Skin of body (tissue), 3 donors: ENCODE measurements at places on chromosomes 4 and X. TPM values are rescaled to one million over a fixed set of nuclear protein-coding genes. Genes with fewer than 3 reads are reported as not detected.
A peak's percentile ranks its signal among the peaks of the same experiment; 100 is the strongest.

DNA sequence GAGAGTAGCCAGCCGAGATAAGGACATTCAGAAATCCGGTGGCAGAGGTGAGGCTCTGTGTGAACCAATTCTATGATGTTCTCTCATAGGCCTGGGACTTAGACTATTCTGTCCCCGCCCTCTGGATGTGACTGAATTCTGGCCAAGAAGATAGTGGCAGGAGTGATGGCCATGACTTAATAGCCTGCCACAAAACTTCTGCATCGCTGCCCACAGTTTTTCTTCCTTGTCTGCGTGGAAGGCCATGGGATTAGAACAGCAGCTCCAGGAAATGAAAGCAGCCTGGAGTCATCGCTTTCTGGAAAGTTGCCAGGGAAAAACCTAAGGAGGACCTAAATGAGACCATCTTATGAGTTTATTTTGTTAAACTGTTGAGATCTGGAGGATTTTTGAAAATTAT is 134.7 kb downstream of the F11 start:
- no peak for DNase-seq

GRCh38 chr4:164203476-164203875 is 550.5 kb upstream of the SMIM31 start:
- no peak for DNase-seq

GRCh38 chr4:76717431-76717830 is 180.5 kb downstream of the SOWAHB start:
- no peak for DNase-seq

DNA sequence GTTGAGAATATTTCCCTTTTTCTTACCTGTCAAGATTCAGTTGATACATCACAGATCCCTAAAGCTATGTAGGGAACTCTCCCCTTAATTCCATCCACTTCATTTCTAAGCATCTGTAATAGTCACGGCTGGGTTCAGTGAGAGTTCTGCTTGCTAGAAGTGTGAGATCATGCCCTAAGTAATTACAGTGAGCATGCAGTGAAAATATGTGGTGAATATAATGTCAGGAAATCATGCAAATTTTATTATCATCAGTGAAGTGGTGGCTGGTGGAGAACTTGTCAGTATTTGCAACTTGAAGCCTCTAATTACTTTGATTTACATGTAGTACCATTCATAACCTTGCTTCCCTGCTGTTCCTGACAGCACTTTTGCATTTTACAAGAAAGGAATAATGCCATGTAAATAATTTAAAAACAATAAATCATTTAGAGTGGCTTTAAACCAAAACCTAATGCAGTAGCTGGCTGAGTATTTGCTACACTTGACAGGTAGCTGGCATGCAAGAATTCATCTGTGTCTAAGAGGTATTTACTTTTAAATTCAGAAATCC is 28.3 kb upstream of the CFAP299 start:
- DNase-seq: peak; percentile 0

RADX gene
- total RNA-seq: 2.8 TPM

GRCh38 chrX:16148896-16149295 is 18.4 kb upstream of the MAGEB17 start:
- no peak for DNase-seq

MAGEE2 gene
- total RNA-seq: not detected

DNA sequence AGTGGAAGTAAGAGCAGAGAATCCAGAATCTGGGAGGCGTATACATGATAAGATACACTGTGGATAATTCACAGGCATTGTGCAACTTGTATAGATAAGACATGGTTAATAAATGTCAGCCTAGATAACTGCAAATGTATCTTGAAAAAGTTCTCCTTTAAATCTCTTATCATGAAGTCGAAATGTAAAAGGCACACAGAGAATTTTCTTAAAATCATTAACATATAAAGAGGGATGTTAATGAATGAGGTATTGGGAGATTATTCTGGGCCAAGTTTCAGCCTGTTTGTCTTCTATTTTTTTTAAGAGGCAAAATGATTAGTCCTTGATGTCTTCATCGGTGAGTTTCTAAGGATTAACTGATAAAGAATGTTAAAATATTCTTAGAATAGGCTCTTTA is 835 bp downstream of the TDO2 start:
- no peak for DNase-seq

ZNF595 gene
- total RNA-seq: 28.7 TPM

GRCh38 chrX:40168480-40169011 is 70.8 kb upstream of the BCOR start:
- DNase-seq: no peak

DNA sequence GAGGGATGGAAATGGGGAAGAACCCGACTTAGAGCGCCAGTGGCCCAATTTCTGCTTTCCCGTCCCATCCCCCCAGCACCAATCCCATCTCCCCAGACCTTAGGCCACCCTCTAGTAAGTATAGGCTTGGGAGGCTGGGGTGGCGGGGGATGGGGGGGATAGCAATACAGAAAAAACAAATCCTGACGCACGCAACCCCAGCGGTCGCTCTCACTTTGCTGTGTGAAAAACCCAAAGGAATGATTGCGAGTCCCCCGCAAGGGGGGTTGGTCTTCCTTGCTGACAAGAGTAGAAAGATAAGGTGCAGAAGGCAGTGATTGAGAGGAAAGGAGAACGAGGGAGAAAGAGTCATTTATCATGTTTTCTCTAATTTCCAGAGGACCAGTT is 863 bp downstream of the CPE start:
- DNase-seq: no peak

SFRP2 gene
- total RNA-seq: 94.7 TPM

S100P gene
- 26.0 TPM for total RNA-seq

DNA sequence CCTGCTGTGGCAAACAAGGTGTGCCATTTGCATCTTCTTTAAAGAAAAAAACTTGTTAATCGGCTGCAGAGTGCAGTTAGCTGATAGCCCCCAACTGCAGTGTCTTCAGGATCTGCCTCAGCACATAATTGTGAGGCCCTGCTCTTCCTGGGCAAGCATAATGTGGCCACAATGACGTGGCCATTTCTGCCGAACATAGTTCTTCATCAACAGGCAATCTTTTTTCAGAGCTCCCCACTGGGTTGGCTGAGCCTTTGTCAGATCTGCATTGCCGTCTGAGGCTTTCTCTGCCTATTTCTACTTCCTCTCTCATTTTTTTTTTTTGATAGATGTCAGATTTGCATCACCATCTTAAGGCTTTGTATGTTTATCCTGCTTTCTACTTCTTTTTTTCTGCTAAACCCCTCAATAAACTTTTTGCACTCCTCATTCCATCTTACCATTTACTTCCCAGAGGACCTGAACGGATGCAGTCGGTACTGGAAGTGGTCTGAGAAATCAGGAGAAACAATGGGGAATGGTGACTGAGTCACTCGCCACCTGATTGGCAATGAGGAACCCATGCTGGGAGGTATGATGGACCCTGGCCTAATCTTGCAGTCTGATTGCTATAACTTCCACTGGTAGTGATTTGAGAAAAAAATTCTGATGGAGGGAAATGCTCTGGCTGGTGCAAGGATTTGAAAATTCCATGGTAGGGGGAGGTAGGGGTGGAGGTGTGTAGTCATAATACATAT is 21.2 kb upstream of the TAB3 start:
- DNase-seq: no peak

DNA sequence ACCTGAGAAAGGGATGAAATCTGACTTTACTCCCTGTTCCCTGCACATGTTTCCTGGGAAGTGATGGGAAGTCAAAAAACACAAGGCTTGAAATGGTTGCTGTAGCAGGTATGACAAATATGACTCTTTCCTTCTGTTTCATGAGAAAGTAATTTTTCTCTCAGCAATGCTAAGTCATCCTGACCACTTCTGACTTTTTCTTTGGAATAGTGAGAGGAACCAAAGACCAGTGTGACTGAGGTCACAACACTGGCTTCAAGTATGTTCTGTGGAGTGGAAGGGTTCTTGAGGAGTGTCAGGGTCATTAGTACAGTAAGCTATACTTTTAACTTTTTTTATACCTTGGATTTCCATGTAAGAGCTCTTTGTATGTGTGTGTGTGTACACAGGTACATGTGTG is 225.3 kb downstream of the PPP3CA start:
- DNase-seq: no peak

STAP1 gene
- 0.30 TPM for total RNA-seq

GRCh38 chr4:118757761-118758251 is 72.6 kb downstream of the METTL14 start:
- DNase-seq: no peak

DNA sequence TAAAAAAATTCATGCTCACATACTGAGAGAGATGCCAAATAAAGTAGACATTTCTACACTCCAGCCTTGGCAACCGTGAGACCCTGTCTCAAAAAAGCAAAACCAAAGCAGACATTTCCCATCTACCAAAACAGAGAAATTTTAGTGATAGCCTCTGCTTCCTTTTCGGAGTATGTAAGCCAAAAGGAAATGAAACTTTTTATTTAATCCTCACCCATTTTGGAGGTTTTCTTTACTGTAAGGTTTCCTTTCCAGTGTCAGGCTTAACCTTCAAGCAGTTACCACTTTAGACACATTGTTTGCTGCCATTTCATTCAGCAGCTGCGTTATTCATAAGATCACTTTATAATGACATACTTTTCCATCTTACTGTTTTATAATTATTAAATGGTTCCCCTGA is 15.9 kb downstream of the ADD1 start:
- DNase-seq: no peak

GRCh38 chr4:182653596-182653995 is 263.6 kb downstream of the DCTD start:
- no peak for DNase-seq

- no peak for DNase-seq
These were observed 316.1 kb upstream of the EMCN start for GRCh38 chr4:100833906-100834305.

MRPS18C gene
- total RNA-seq: 19.9 TPM

DNA sequence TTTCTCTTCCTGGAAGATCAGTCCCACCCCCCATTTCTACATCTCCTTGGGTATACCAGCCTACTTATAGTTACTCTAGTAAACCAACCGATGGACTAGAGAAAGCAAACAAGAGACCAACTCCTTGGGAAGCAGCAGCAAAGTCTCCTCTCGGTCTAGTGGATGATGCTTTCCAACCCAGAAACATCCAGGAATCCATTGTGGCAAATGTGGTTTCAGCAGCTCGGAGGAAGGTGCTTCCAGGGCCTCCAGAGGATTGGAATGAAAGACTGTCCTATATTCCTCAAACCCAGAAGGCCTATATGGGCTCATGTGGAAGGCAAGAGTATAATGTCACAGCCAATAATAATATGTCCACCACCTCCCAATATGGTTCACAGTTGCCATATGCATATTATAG is 78.2 kb upstream of the MYOZ2 start:
- no peak for DNase-seq

- DNase-seq: peak; percentile 67
These were observed 488.2 kb downstream of the GRID2 start for GRCh38 chr4:92791871-92792440.

SPOCK3 gene
- total RNA-seq: 1.1 TPM

IDH3G gene
- 26.6 TPM for total RNA-seq

OPRPN gene
- total RNA-seq: not detected

- peak; percentile 1 for DNase-seq
These were observed 81.7 kb downstream of the RTL5 start for GRCh38 chrX:72050011-72050410.

DNA sequence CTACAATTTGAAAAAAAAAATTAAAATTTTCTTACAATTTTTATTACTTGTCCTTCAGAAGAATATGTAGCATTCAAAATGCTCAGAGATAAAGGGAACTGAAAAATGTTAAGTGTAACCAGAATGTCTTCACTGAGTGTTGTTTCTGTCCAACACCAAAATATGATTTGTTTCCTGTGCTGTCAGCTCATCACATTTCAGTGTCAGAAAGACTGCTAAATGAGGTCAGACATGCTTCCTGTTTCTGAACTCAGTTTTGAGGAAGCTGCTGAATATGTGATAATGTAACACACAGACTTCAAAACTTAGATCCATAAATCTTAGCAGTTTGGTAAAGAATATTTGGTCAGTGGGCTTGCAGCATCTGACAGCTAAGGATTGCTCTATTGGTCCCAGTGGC is 1849.7 kb downstream of the PCDH7 start:
- peak; percentile 0 for DNase-seq

KLB gene
- total RNA-seq: 6.4 TPM

- DNase-seq: no peak
These were observed 85.4 kb downstream of the FAM13A start for GRCh38 chr4:88971536-88971935.

TMEM156 gene
- total RNA-seq: 0.20 TPM

DNA sequence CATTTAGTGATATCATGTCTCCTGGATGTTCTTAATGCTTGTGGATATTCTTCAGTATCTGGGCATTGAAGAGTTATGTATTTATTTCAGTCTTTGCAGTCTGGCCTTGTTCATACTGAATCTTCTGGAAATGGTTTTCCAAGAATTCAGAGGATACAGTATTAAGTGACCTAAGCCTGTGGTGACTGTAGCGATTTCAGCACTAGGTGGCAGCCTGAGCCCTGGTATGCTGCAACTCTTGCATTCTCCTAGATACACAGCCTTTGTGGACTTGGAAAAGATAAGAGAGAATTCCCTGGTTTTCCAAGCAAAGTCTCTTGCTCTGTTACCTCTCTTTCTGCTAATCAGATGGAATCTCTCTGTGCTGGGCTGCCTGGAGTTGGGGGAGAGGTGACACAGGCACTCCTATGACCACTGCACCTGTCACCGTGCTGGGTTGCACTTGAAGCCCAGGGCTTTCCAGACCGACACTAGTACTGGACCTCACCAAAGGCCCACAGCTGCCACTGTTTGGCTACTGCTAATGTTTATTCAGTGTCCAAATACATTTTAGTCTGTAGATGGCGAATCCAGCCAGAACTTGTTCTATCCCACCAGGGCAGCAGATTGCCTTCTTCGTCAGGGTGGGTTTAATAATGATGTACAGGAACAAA is 19.3 kb upstream of the SPIN2A start:
- peak; percentile 0 for DNase-seq

DNA sequence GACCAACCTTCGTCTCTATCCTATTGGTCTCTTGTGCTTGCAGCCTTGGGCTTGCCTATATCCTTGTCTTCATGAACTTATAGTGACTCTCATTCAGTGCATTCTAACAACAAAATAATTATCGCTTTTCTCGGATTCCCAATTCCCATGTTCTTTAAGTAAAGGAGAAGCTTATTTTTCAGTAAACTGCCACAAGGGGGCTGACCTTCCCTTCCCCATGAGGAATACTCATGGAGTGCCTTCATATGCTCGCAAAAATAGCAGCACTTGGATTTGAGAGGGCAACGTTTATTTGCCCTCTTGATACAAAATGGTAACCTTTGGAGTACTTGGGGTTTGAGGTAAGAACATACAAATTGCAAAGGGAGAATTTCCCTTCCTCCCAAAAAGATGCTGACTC is 183.2 kb upstream of the TENT5D start:
- DNase-seq: no peak

DNA sequence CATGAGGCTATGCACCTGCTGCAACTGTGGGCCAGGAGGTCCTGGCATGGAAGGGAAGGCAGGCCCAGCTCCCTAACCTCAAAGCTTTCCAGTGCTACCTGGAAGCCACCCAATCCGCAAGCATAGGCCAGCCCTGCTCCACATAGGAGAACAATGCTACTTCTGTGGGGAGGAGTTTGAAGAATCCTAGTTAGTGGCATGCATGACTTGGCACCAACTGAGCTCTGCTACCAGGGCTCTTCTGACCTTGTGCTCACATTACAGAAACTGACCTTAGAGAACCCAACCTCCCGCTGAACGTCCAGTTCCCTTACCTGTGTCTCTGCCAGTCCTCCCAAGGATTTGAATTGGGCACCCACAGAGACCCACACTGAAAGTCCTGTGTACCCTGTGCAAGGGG is 58.8 kb downstream of the USP46 start:
- no peak for DNase-seq
